NCI-H774 (cell line): ENCODE measurements at places on chromosomes 6 and 20.
A peak's percentile ranks its signal among the peaks of the same experiment; 100 is the strongest.

DNA sequence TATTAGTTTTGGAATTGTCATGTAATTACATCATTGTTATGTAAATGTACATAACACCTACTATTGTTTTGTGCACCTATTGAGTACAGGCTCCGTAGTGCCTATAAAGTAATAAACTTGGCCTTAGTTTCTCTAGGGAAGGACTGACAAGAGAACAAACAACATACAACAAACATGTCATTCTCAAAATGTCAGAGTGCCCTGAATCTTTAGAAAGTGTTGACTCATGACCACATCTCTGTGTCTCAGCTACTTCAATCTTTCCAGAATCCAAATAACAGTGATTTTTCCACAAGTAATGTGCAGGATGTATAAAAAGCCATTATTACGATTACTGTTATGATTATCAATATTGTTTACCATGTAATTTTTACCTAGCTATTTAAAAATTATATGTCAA lies 17.2 kb downstream of the LAMP5 start:
- DNase-seq: no peak

GRCh38 chr20:33828967-33829560 lies 17.9 kb downstream of the CHMP4B start:
- DNase-seq: no peak

DNA sequence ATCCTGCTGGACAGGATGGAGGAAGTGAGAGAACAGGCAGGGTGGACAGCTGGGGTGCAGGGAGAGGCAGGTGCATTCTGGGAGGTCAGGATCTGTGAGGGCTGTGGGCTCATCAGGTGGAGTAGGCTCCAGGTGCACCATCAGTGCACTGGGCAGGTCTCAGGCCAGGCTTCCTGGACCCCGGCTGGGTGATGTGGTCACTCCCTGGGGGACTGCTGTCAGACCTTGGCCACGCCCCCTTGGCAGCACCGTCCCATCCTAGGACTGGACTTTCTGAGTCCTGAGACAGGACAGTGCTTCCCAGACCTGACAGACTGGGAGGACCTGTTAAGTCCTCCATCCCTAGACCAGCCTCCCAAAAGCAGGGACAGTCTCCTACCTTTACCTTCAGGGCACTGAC lies 626.7 kb upstream of the DEFB115 start:
- no peak for DNase-seq

GRCh38 chr6:44701038-44701636 lies 313.6 kb downstream of the CDC5L start:
- DNase-seq: no peak

GRCh38 chr6:93057584-93057983 lies 361.8 kb downstream of the EPHA7 start:
- DNase-seq: no peak

GRCh38 chr6:30819297-30819917 lies 64.9 kb upstream of the DDR1 start:
- DNase-seq: no peak

DNA sequence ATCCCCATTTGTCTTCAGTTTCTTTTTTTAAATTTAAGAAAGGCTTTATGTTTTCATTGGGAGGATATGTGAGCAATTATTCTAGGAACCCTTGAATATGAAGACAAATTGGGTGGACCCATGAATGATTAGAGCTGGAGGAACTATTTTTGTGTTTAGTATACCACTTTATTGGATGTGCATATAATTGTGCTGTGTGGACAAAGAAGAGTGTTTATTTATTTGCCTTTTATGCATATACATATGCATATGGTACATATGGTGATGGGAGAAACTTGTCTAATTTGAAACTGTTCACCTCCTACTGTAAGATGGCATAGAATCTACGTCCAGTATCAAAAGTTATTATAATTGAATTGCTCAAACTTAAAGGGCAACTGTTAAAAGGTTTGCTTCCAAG lies 94.8 kb upstream of the CENPW start:
- DNase-seq: no peak

DNA sequence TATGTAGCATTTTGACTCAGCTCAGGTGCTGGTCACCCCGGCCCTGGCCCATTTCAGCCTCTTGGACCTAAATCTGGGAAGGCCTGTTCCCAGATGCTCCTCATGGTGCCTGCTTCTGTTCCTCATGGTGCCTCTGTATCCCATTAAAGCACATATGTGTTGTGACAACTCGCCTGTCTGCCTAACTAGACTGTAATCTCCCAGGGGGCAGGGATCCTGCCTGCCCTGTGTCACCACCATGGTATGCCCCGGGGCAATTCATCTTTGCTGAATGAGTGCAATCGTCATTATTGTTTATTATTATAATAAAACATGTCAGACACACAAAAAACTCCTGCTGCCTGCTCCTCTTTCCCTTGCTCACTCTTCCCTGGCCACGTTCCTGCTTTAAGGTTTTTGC lies 62.0 kb downstream of the ZFP64 start:
- DNase-seq: no peak

DNA sequence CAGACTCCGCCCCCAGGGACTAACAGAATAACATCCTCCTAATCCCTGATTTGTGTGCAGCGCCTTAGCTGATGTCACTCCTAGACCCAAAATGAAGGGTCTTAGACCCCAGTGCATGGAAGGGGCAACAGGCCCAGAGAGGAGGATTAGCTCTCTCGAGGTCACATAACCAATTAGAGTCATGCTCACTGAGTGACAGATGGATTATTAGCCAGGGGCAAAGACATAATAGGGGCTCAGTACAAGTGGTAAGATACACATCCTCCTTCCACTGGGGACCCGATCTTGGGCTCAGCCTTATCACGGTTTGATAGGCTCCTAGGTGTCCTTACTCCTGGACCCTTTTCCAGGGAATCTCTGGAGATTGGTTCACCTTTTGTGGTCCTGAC lies 858 bp downstream of the TP53INP2 start:
- no peak for DNase-seq

GRCh38 chr6:21997119-21998037 lies 299.5 kb downstream of the PRL start:
- no peak for DNase-seq

DNA sequence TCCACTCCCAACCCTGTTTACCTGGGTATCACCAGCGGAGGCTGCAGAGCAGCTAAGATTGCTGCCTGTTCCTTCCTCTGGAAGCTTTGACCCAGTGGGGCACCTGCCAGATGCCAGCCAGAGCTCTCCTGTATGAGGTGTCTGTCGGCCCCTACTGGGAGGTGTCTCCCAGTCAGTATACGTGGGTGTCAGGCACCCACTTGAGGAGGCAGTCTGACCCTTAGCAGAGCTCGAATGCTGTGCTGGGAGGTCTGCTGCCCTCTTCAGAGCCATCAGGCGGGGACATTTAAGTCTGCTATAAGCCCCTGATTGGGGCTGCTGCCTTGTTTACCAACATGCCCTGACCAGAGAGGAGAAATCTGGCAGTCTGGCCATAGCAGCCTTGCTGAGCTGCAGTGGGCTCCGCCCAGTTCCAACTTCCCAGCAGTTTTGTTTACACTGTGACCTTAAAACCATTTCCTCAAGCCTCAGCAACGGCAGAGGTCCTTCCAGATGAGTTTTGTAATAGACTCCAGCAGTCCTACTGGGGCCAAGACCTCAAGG lies 2.8 kb downstream of the RAET1E start:
- DNase-seq: no peak

GRCh38 chr6:67717281-67717680 lies 917.8 kb upstream of the ADGRB3 start:
- no peak for DNase-seq

DNA sequence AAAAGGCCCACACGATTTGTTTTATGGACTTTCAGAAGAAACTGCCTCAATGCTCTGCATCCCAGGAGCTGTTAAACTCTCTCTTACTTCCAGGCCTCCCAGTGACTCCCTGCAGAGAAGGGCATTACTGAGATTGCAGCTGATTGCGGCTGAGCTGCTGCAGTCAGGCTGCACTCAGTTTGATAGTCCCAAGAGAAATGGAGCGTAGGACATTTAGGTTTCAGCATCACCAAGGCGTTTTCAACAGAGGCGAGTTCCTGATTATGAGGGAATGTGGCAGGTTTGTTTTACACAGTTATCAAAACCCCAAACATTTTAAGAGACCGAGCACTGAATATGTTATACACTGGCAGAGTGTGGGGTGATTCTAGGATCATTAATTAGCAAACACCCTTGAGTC lies 145.6 kb downstream of the TBX18 start:
- no peak for DNase-seq

GRCh38 chr6:98833307-98834059 lies 891 bp upstream of the POU3F2 start:
- peak; percentile 59 for DNase-seq

- no peak for DNase-seq
Observed at GRCh38 chr20:59075934-59076508, 33.4 kb upstream of the PRELID3B start.

DNA sequence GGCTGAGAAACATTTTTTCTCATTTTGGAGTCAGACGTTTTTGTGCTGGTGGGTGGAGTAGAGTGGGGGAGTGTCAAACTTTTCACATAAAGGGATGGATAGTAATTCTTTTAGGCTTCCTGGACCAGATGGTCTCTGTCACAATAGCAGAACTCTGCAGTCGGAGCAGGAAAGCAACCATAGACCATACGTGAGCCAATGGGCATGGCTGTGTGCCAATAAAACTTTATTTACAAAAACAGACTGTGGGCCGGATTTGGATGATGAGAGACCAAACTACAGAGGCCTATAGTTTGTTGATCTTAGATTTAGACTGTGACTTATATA lies 70.8 kb upstream of the SLC22A23 start:
- DNase-seq: no peak

DNA sequence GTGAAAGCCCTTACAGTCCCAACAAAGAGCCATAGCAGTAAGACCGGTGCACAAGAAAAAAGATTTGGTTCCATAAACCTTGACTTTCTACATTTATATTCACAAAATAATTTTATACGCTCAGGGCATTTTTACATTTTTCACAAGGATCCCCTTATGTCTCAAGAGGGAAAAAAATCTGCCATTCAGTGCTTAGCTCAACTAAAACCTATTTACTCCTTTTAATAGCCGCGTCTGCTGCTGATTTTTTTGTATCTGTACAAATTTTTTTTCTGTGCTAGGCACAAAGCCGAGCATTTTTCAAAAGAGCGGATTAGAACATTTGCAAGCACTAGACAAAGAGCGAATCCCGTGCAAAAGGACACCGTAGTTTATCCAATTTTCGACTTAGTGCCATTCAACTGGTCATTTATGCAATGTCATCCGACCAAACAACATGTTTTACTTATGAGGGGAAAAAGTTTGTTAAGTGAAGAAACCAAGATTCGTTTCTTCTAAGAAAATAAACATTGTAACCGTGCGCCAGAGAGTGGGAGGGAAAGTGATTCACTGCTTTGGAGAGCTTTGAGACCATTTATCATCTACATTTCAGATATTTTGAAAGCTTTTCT lies 3.7 kb downstream of the TFAP2D start:
- DNase-seq: no peak

- DNase-seq: no peak
Observed at GRCh38 chr20:43767686-43768474, 41.1 kb upstream of the GTSF1L start.

GRCh38 chr6:23349521-23350147 lies 776.4 kb upstream of the NRSN1 start:
- DNase-seq: peak; percentile 57

DNA sequence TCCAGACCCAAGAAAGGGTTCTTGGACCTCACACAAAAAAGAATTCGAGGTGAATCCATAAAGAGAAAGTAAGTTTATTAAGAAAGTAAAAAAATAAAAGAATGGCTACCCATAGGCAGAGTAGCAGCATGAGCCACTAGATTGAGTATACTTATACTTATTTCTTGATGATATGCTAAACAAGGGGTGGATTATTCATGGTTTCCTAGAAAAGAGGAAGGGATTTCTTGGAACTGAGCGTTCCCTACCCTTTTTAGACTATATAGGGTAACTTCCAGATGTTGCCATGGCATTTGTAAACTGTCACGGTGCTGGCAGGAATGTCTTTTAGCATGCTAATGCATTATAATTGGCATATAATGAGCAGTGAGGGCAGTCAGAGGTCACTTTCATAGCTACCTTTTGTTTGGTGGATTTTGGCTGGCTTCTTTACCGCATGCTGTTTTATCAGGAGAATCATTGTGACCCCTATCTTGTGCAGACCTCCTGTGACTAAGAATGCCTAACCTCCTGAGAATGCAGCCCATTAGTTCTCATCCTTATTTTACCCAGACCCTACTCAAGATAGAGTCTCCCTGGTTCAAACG lies 44.3 kb downstream of the TENT5A start:
- DNase-seq: no peak

DNA sequence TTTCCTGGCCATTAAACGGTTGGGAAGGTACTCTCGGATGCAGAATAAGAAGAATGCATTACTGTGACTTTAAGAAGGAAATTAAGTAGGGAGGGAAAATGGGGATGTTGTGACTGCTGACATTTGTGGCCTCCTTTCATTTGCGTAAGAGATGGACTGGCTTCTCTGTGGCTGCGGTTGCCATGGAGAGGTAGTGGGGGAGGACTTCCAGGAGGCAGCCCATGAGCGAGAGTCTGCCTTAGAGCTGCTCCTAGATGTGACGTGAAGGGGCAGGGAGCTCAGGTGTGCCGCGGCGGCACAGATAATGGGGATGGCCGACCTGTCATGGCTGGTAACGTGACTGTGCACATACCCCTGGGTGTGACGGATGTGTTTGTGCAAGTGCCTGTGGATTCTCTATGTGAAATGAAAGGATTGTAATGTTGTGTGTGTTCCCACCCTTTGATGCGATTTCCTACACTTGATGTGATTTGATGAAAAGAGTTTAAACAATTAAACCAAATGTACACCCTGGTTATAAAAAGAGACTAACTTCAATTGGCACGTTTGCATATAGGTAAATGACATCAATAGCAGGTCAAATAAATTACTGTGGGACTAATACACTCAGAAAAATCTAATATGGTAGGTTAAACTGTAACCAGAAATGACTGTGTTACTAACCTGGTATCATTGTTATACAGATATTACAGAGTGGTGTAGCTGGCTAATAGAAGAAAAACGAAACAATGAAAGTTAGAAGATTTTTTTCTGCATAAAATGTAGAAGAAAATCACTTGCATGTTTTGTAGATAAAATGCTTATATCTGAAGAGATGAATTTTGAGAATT lies 48.9 kb downstream of the HIVEP1 start:
- peak; percentile 64 for DNase-seq

DNA sequence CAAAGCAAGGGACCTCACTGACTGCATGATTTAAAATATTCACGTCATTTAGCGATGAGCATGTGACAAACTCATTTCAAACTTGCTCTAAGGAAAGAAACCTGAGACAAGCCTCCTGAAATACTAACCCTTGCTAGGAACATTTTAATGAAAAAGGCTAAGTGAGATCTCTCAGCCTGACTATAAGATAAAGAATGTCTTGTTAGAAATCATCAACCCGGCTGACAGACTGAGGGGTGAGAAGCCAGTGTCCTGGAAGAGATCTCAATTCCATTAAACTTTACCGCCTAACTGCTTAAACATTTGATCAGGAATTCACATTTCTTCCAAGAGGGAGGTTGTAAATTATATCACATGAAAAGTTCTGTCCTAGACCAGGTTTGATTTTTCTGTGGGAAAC lies 274.8 kb upstream of the EXOC2 start:
- DNase-seq: no peak

- no peak for DNase-seq
Observed at GRCh38 chr6:25971187-25971821, 8.7 kb downstream of the TRIM38 start.
